Muscle of leg (tissue), 16 donors: ENCODE measurements at places on chromosomes 7 and 10. TPM values are rescaled to one million over a fixed set of nuclear protein-coding genes. Genes with fewer than 3 reads are reported as not detected.

DNA sequence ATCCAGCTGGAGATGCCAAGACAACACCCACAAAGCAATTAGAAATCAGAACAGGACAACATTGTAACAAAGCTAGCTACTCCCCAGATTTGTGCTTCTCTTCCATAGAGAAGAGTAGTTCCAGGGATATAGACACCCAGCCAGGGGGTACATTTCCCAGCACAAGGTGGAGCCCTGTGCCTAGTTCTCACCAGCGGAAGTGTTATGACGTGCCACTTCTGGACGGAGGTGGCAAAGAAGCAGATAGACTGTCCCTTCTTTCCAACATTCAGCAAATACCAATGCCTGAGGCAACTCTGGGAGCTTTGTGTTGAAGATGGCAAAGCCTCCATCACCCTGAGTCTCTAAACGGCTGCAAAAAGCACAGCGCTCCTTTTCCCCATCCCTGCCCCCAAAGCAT, 23.4 kb upstream of the GSAP start:
- H3K4me3 ChIP-seq: no peak overlapping the region
- H3K27me3 ChIP-seq: no peaks in the 10 kb centered on the region
- no peaks in the 10 kb centered on the region for H3K36me3 ChIP-seq
- no peak overlapping the region for H3K27ac ChIP-seq

- H3K4me3 ChIP-seq: no peak overlapping the region
- no peak for DNase-seq
- no peaks in the 10 kb centered on the region for H3K27me3 ChIP-seq
- H3K4me1 ChIP-seq: no peaks in the 10 kb centered on the region
- no peak overlapping the region for H3K27ac ChIP-seq
These were observed 966.1 kb upstream of the SORCS1 start for GRCh38 chr10:108130575-108130974.

DNA sequence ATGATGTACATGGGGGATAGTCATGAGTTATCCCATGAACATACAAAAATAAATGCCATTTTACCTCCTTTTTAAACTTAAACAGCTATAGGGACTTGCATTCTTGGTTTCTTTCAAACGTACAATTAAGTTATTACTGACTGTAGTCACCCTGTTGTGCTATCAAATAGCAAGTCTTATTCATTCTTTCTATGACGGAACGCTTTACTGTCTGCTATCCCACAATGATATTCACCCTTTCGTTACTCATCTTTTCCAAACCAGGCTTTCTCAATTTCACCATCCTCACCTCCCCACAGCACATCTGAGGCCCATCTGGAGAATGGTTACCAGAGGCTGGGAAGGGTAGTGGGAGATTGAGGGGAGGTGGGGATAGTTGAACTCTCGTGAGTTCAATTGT, 218.8 kb downstream of the PHF14 start:
- H3K4me3 ChIP-seq: no peak overlapping the region
- H3K4me1 ChIP-seq: peaks cover 10% of the 10 kb centered on the region
- DNase-seq: no peak
- H3K27me3 ChIP-seq: no peaks in the 10 kb centered on the region
- H3K27ac ChIP-seq: no peak overlapping the region
- no peaks in the 10 kb centered on the region for H3K36me3 ChIP-seq

COBL gene
- 60.6 TPM for total RNA-seq

WASHC2A gene
- total RNA-seq: 22.0 TPM
